Smooth muscle cell of the brain vasculature (primary cell): ENCODE measurements at places on chromosomes 16 and 17.

- no peak for DNase-seq
These were observed 17.9 kb downstream of the NGFR start for GRCh38 chr17:49513044-49513395.

DNA sequence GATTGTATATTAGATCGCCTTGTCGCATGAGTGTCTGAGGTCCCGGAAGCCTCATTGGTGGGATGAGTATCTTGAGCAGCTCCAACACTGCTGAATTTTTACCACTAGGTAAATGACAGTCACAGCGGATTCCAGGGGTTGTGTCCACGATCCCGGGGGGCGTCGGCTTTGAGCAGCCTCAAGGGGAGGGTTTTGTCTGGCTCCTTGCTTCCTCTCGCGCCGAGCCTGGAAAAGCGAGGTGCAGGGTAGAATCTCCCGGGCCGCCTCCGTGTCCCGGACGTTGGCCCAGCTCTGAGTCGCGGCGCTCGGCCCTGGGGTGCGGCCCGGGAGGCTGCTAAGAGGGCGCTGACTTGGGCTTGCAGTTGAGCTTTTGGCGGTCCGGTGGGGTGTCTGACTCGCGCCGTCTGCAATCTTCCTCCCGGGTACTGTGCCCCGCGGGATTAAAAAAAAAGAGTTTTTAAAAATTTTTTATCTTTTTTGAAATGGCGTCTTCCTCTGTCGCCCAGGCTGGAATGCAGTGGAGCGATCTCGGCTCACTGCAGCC is 4.5 kb downstream of the OR1F1 start:
- DNase-seq = no peak

- DNase-seq = no peak
These were observed 265.8 kb upstream of the SOX9 start for GRCh38 chr17:71855010-71855409.

DNA sequence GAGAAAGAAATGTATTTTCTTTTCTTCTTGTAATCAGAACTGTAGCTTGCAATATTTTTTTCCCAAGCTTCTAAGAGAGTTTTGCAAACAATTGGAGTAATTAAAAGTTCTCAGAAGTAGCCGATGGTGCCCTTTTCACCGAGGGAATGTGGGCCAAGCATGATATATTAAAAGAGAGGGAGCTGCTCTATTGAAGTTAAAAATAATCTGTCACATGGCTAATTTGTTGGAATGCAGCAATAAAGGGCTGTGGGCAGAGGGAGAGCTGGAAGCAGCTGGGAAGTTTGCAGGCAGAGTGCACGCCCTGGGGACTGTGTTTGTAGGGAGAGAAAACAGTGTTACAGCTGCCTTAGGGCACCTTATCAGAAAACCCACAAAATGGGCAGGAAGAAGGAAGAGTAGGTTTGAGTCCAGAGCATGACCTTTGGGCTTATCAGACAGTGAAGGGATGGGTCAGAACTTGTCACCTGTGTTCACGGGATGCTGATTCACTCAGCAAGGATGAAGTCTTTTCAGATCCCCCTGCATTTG is 18.5 kb upstream of the TERF2 start:
- no peak for DNase-seq

GRCh38 chr17:68431661-68432071 is 25.6 kb downstream of the WIPI1 start:
- DNase-seq = no peak

GRCh38 chr16:89230255-89230654 is 12.8 kb downstream of the ZNF778 start:
- DNase-seq = no peak

DNA sequence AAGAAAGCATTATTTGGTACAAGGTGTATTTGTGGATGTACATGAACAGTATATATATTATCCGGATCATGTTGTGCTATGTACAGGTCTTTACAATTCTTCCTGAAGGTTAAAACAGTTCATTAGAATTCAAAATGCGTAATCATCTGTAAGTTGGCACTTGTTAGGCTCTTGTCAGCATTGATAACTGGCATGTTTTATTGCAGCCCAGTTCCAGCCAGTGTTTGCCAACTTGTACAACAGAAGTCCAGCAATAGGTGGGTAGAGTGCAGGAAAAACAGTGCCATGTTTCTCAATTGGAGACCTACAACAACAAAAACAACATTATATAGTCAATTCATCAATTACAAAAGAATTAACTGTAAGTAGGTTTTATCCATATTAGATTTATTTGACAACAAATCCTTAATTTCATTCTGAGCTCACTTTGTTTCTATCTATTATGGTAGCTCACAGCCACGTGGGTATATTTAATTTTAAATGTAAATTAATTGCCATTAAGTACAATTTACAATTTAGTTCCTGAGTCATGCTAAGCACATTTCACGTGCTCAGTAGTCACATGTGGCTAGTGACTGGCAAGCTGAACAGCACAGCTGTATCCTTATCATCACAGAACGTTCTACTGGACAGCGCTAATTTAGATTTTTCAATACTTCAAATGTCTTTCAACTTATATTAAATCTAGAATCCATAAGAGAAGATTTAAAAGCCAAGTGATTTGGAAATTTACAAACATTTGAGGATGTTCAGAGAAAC is 8.6 kb upstream of the ANKFY1 start:
- no peak for DNase-seq

DNA sequence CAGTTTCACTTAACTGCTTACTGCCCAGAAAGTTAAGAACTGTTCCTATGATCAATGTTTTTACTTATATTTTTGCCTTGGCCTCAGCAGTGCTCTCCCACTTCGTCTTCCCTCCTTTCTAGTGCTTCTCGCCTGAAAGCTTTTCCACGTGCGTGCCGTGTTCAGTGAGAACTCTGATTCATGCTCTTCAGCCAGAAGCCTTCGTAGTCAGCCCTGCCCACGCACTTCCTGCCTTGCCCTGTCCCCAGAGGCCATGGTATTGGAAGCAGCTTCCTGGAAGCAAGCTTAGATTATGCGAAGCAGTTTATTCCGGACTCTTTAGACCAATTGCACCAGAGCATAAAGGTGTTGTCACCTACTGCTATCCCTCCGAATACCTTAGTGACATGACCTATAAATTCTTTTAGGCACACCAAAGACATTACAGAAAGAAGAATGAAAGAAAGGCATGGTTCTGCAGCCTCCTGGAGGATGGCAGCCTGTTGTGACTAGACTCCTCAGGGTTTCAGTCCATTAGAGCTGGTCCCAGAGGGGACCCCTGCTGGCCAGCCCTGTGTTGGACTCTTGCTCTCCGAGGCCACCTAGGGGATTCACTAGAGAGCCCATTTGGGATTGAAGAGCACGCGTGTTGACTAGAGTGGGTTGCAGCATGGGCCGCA is 105.2 kb downstream of the RPTOR start:
- DNase-seq = no peak

DNA sequence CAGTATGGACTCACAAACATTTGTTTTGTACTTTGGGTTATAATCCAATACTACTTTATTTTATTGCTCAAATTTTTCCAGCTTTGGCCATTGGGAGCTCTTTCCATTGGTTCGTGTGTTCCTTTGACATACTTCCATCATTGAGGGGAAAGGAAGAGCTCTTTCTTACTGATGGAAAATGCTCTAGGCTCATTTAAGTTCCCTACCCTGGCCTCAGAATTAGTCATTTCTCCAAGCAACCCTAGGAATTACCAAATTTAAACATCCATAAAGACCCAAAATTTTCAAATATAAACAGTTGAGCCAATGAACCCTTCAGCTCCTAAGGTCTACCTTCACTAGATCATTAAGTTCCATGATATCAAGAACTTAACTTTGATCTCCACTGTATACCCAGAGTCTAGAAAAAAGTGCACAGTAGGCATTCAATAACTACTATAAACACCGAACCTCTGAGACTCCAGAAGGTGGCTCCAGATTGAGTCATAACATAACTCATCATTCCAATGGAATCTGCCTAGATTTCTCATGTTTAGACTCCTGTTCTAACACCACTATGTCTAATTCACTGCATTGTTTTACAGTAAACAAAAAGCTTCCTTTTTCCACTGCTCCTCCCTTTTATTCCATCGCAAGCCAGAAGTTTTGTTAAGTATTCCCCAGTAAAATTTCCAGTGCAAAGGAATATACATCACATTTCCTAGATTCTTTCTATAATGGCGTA is 39.0 kb downstream of the SMURF2 start:
- no peak for DNase-seq

- DNase-seq = no peak
These were observed 234.2 kb downstream of the TOX3 start for GRCh38 chr16:52312716-52313115.

- no peak for DNase-seq
These were observed 131.0 kb downstream of the AATF start for GRCh38 chr17:37079735-37080134.

DNA sequence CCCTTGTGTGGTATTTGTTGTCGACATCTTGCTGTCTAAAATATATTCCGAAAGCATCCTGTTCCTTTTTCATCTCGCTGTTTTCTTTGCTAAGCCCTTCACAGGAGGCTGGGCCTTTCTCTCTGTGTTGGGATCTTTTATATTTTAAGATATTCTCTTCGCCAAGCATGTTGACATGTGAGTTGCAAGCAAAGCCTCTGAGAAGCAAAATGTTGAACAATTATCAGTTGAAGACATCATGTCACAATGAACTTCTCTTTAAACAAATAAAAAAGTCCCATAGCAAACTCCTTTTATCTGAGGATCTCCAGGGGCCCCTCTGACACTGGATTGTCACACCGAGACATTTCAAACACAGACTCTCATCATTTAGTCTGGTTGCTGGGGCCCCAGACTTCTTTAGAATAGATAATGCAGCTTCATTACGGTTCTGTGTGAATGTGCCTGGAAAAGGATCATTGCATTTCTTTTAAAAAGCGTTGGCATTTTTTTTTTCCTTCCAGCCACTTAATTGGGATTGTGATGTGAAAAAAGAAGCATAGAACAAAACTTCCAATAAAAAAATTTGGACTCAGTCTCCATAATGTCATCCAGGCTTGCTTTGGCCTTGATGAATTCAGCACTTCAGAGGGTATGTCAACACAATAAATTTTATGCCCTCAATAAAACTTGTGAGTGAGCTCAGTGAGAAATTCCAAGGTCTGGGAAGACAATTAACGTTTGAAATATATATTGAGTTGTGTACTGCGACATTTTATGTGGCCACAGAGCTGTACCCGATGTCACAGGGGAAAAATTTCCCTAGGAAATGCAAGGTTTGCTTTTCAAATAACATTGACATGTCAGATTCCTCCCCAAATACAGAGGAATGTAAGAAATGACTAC is 496.8 kb downstream of the XYLT1 start:
- no peak for DNase-seq

- no peak for DNase-seq
These were observed 78.3 kb downstream of the GAS7 start for GRCh38 chr17:10120109-10120485.

- DNase-seq = no peak
These were observed 412.8 kb upstream of the PSMD7 start for GRCh38 chr16:73883841-73884240.

DNA sequence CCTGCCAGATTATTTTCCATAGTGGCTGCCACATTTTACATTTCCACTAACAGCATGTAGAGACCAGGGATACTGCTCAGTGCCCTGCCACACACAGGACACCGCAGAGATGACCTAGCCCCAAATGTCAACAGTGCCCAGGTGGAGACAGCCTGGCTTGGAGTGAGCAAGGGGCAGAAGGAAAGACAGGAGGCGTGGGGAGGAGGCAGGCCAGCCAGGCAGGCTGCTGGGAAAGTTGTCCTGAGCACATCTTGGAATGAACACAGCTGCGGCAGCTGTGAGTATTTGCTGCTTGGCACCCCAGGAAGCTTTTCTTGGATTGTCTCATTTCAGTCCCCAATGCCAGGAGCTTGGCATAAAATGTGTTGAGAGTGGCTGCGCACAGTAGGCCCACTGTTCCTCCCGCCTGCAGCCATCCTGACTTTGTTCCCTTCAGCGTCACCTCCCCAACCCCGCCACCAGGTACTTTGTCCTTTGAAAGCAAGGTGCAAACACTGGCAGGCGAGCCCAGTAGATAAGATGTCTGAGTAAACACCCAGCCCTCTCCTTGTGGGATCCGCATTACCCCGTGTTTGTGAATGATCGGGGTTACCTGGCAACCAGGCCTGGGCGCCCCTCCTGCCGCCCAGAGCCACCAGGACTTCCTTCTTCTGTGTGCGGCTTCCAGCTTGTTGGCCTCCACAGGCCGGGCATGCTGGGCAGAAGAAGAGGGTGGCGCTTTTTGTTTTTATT is 114.0 kb downstream of the CMIP start:
- no peak for DNase-seq

DNA sequence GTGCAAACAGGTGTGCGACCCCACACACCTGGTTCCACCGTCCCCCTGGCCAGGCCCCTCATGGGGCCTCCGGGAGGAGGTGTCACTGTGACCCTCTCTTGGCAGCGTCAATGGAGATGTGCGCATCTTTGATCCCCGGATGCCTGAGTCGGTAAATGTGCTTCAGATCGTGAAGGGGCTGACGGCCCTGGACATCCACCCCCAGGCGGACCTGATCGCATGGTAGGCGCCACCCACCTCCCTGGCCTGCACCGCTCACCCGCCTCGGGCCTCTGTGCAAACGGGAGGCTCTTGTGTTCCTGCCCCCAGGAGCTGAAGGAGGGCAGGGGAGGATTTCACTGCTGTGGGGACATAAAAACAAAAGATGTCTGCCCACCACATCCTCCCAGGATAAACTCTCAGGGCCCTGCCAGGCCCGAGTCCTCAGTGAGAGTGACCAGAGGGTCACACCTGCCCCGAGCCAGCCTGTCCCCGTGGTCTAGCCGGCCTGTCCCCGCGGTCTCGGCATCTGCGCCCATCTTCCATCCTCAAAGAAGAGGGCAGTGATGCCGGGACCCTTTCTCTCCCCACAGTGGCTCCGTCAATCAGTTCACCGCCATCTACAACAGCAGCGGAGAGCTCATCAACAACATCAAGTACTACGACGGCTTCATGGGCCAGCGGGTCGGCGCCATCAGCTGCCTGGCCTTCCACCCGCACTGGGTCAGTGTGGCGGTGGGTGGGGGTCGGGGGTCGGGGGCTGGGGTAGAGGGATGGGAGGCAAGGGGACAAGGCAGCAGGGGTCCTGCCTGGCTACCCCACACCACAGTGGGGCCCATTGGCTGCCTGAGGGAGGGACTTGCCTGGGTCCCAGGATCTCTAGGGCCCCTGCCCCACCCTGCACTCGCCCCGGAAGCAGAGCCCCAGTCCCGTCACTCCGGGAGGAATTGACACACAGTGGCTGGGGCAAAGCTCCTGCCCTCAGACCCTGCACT is 29.0 kb upstream of the CHMP6 start:
- no peak for DNase-seq

DNA sequence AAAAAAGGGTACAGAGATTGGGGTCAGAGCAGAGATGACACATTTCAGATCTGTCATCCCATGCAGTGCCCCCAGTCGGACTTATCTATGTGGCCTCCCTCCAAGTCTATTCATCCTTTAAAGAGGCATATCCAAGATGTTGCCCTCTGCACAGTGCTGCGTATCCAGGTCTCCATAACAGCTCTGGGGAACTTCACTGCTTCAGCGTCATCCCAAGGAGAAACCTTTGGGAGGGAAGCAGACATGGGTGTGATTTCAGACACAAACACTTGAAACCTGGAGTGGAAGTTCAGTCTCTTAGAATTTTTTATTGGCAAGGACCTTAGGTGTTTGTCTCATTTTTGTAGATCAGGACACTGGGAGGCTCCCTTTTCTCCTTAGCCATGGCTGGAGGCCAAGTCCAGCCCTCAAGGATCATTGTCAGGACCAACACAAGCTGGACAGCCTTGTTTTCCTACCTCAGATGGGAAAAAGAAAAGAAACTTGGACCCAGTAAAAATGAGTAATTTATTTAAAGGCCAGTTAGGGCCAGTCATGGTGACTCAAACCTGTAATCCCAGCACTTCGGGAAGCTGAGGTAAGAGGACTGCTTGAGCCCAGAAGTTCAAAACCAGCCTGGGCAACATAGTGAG is 23.9 kb upstream of the NLK start:
- no peak for DNase-seq
